Activated gamma-delta T cell (primary cell): ENCODE measurements at places on chromosomes 11 and 22.

GRCh38 chr22:25997886-25998775 is 171.1 kb upstream of the SEZ6L start:
- DNase-seq = no peak

DNA sequence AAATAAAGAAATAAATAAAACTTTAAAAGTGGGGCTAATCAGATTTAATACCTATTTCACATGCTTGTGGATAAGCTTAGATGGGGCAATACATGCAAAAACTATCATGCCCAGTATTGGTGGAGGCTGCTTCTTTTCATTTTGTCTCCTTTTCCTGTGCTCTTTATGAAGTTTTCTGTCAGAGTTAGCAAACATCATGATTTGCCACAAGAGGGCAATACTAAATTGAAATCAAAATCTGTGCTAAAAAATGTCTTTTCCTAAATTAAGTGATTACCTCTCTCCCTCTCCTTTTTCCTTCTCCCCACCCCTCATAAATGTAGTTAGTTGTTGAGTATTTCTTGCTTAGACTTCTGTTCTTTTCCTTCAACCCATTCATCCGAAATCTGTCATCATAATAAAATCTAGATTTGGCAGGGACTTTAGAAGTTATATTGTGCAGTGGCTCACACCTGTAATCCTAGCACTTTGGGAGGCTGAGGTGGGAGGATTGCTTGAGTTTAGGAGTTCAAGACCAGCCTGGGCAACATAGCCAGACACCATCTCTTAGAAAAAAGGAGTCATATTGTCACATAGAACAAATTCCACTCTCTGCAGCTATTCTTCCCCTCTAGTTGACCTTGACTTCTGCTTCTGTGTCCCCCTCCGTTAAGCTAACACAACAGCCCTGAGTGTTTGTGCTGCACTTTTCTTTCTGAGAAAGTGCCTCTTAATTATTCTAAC is 4.7 kb upstream of the ARHGAP42 start:
- DNase-seq = no peak

DNA sequence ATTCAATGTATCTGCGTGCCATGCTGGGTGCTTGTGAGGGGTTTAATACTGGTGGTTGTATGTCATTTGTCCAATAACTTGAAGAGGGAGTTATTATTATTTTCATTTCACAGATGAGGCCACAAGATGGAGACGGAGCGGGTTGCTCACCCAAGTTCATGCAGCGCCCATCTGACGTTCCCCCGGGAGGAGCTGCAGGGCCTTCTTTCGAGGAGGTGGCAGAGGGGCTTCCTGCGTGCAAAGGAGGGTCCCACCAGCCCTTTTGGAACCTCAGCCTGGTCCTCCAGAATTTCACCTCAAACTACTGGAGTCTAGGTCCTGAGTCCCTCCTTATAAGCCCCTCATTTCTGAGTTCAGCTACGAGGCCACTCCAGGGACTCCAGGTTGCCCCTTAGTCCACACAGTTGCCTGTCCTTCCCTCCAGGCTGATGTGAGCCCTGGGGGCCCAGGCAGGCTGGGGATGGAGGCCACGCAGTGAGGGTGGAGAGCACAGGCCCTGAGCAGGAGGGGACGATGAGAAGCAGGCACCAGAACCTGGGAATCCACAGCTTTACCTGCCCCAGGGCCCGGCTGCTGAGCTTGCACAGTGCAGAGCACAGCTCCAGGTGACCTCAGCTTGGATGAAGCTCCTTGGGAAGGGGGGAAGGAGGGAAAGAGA is 2.9 kb upstream of the VSIG10L2 start:
- no peak for DNase-seq

DNA sequence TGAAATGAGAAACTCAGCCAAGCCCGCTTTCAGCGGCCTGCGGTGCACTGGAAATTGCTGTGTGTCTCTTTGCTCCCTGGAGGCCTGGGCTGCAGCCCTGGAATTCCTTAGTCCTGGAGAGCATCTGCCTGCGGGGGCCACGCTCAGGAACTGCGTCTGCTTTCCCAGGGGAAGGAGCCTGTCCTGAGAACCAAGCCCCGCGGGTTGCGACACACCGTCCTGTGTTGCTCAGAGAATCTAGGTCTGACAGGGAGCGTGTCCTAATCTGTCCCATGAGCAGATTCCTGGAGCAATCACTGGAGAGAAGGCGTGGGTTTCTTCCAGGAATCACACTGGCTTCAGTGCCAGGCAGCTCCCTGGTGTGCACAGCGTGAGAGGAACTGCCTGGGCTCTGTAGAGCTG is 708.1 kb downstream of the BRD1 start:
- DNase-seq = no peak

DNA sequence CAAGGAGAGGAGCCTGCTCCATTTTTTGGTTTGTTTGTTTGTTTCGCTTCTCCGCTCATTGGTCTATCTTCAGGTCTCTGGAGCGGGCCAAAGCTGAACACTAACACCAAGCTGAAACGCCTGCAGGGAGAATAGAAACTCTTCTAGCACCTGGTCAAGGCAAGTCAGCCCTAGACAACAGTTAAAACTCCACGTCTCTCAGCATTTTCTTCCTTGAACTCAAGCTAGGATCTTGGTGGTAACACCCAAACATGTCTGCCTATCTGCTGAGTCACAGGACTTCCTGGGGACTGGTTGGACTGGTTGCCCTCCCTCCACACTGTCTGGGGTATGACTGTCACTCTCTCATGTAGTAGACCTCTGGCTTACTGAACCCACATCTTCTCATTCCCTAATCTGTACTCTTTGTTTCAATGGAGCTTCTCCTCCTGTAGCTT is 23.9 kb upstream of the RBFOX2 start:
- no peak for DNase-seq

DNA sequence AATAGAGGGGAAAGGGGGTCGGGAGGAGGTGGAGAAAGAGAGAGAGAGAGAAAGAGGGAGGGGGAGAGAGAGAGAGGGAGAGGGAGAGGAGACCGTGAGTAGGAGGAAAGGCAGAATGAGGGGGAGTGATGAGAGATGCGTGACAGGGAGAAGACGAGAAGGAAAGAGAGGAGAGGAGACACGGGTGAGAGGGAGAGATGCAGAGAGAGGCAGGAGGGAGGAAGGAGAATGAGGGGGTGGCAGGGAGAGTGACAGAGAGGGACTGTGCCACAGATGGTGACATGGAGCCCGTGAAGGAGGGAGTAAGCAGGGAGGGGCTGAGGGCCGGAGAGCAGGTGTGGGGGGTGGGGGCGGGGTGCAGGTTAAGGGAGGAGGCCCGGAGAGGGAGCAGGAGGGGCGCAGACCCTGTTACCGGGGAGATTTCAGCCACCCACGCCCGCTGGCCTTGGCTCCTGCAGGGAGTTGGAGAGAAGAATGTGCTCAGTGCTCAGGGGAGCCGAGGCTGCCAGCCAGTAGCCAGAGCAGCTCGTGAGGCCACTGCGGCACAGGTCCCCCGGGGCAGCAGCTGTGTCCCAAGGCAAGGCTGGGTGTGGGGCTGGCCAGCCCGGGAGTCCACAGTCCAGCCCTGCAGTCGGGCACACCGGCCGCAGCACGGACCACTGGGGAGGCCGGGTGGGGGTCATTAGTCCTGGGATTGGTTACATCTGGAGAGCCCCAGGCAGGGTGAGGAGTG is at the start of gene SSTR3:
Gene SSTR3, minus strand, starts transcription at position 304 of the 733 bp plus-strand sequence. CDS start 4,674 bp downstream, outside the sequence.
- DNase-seq = no peak

- DNase-seq = no peak
Observed at GRCh38 chr22:38021206-38021605, 36.0 kb upstream of the PICK1 start.

DNA sequence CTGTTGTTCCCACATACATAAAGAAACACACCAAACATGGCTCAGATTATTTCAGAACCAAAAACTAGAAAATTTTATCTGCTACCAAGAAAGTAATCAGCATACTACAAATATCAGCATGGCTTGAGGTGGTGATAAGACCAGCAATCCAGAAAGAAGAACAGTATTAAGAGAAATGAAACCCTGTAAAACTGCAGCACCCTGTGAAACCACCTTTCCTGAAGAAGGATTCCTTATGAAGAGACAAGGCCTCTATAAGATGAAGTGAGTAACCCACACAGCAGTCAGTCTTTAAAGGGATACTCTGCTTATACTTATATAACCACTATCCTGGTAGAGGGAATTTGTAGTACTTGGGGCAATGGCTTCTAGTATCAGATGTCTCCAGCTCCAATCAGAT is 49.9 kb downstream of the RSF1 start:
- no peak for DNase-seq

- no peak for DNase-seq
Observed at GRCh38 chr11:73653996-73654395, 7.6 kb downstream of the PLEKHB1 start.

DNA sequence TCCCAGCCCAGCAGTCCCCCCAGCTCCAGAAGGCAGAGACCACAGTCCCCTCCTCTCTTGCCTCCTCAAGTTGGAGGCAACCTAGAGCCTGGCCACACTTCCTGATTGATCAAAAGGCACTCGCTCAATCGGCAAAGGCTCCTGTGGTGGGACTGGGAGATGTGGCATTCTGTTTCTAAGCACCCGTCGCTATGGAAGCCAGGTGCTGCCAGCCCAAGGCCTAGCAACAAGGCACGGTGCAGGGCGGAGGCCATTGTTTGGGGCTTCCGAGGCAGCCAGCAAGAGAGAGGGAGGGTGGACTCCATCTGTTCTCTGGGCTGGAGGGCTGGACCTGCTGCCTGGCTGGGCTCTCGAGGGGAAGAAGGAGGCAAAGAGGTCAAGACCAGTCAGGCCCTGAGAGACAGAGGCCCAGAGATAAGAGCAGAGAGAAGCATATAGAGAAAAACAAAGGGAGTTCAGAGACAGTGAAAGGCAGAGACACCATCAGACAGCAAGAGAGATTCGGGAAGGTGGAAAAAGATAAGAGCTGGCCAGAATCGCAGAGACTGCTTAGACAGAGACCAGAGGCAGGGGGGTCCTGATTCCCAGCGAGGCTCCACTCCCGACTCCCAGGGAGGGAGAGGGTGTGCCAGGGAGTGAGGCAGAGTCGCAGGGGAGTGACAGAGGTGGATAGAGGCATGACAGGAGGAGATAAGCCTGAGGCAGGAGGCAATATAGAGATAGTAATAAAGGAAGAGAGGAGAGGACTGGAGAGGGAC is 21.2 kb downstream of the PDE2A start:
- DNase-seq = no peak

- no peak for DNase-seq
Observed at GRCh38 chr11:26187639-26188038, 144.3 kb upstream of the ANO3 start.

DNA sequence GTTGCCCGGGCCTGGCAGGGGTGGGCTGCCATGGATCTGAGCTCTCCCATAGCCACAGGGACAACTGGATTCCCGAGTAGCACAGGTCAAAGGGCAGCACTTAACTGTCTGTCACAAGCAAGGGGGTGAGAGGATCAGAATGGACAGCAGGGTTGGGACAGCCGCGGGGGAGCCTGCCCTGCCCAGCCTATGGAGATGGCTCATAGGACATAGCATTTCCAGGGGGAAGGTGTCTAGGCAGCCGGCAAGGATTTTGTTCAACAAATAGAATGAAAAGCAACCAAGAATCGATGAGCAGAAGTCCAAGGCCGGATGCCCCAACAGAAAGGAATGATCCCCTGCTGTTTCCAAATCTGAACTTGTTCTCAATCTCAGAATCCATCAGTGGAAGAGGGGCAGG is 92.9 kb downstream of the RPS6KA4 start:
- DNase-seq = no peak

GRCh38 chr11:109374441-109374840 is 47.5 kb upstream of the C11orf87 start:
- DNase-seq = no peak

DNA sequence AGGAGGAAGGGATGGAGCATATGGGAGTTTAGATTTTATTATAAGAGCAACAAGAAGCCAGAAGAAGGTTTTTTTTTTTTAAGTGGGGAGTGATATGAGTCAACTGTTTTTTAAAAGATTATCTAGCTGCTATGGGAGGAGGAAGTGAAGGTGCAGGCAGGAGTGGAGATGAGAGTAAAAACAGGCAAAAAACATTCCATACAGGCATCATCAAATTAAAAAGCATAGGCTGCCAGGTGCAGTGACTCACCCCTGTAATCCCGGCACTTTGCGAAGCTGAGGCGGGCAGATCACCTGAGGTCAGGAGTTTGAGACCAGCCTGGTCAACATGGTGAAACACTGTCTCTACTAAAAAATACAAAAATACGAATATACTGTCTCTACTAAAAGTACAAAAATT is 368.4 kb upstream of the MTNR1B start:
- no peak for DNase-seq

DNA sequence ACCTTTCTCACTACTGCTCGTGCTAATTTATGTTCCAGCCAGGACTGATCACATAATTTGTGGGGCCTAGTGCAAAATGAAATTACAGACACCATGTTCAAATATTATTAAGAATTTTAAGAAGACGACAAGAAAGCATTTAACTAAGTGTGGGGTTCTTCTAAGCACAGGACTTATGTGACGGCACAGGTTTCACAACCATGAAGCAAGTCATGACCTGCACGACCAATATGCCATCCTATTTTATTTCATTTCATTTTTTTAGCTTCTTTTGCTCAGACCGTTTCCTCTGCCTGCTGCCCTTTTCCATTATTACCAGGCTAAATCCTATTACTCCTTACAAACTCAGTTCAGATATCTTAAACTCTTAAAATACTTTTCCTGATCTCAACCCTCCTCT is 462.5 kb downstream of the AASDHPPT start:
- no peak for DNase-seq

DNA sequence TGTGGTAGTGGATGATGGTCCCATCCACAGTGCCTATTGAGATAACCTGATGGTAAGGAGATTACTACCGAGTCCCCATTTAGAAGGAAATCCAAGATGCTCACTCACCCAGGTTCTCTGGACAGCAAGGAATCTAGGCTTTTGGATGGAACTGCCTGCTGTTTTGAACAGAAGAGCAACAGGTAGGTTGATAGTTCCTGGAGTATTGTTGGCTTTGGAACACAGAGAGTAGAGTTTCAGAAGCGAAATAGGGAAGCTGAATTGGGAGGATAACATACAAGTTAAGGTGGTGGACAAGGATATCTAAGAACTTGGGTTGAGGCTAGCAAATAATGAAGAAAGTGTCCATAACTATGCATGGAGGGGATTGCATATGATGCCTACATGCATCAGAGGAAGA is 27.6 kb downstream of the SLC22A6 start:
- no peak for DNase-seq

GRCh38 chr11:94933223-94934130 is 39.9 kb downstream of the CWC15 start:
- no peak for DNase-seq
